Left ventricle myocardium superior (tissue), 1 donor: ENCODE measurements at places on chromosomes 4 and X. TPM values are rescaled to one million over a fixed set of nuclear protein-coding genes. Genes with fewer than 3 reads are reported as not detected.

DNA sequence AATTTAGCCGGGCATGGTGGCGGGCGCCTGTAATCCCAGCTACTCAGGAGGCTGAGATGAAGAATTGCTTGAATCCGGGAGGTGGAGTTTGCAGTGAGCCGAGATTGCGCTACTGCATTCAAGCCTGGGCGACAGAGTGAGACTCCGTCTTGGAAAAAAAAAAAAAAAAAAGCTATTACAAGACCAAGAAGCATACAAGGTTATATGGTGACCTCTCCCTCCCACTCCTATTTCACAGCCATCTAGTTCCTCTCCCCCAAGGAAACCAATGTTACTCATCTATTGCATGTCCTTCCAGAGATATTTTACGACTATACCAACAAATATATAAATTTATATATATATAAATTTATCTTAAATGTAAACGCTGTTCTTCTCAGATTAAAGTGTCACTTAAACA, 3.2 kb downstream of the SLC9A7 start:
- DNase-seq = no peak

DNA sequence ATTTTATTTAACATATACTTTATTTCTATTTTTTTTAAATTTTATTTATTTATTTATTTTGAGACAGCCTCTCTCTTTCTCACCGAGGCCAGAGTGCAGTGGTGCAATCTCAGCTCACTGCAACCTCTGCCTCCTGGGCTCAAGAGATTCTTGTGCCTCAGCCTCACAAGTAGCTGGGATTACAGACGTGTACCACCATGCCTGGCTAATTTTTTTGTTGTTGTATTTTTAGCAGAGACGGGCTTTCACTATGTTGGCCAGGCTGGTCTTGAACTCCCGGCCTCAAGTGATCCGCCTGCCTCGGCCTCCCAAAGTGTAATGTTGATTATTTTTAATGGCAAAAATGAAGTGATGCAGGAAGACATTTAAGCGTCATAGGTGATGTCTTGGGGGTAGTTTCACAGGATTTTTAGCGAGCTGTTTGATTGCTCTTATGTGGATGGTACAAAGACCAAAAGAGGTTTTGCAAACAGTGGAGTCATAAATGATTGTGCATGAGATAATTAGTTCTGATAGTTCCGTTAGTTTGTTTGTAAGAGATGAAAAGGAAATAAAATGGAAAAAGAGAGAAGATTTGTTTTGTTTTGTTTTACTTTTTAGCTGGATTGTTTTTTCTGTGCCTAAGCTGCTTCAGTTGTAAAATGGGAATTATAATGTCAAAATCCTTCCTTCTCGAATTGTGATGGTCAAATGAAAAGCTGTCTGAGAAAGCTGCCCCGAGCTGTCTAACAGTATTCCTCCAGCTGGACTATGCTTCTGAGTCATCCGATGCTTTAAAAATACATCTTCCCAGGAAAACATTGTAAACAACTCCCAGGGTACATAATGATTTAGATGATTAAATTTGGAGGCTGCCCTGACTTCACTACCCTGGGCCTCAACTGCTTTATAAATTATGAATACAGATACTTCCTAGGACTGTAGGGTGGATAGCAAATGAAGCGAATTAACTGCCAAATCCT, 14.7 kb downstream of the RHOH start:
- no peak for DNase-seq

DNA sequence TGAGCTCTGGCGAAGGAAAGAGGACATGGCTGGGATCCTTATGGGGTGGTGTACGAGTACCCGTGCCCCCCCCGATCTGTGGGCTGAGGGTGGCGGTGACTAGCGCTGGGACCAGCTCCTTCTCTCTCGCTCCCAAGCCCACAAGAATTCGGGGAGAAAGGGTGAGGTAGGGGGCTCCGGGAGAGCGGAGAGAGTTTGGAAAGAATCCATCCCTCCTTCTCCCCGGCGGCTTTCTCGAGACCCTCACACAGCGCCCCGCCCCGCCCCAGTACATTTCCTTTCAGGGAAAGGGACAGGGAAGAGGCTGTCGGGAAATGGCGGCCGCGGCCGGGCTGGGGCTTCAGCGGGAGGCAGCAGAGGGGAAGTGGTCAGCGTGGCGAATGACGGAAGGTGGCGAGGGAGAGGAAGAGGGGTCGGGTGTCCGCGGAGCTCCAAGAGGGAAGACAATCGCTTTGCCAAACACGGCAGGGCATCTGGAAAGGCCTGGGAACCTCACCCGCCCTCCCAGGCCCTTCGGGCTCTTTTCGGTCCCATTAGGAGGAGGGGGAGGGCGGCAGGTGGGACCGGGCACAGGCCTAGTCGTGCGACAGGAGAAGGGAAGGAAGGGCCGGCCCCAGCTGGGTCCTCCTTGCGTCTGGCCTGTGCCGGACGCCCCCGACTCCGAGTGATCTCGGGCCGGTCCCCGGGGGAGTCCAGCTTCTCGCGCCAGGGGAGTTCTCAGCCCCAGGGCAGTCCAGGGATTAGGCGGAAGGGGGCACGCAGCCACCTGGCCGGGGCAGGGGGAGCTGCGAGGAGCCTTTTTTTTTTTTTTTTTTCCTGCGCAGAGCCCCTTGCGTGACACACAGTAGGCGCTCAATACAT, 10.2 kb downstream of the HNRNPH2 start:
- DNase-seq = peak; percentile 83

DNA sequence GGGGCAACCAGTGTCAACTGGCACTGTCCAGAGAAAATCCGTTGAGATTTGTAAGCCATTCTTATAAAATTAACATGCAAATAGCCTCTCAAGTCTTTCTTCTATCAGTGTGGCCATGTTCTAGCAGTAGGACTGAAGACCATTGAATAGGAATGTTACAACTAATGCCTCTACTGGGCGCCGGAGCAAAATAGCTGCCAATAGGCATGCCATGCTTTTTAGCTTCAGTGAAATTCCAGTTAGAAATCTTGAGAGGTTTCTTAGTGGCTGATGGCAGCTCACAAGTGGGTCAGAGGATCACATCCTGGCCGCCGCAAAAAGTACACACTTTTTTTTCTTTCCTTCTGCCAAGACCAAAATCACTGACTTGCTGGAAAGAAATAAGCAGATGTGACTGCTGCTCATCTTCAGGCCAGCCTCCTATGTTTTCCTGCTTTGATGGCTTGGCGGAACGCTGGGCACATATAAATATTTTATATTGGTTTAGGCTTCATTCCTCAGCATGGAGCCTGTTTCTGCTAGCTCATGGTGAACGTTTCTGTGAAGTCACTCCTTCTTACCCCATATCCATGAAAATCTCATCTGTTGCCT, 293.1 kb downstream of the TENM3 start:
- no peak for DNase-seq

DNA sequence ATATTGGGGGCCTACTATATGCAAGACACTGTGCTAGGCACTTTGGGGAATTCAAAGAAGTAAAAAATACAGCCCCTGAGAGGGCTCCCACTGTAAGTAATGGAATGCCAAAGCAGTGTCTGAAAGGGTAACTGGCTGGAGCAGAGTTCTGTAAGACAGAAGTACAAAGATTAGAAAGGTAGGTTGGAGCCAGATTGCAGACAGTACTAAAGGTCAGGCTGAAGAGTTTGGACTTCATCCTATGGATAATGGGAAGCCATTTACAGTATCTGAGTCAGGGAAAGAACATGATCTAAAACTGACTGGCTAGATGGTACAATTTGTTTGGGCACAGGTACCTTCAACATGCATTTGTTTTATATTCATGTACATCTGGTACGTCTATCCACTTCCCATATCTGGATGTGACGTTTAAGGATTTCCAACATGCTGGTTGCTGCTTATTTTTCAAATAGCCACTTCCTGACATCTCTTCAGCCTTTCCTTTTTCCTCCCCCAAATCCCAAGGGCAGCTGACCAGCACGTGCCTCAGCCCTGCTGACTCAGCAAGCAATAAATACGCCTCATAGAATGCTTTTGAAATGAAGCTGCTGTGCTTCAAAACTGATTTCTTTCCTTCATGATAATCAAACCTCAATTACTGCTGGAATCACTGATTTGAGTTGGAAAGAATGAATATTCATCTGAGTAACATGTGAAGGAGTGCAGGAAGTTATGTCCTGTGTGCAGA, 9.5 kb downstream of the ENOX2 start:
- no peak for DNase-seq

GRCh38 chr4:1099684-1100335, 13.6 kb downstream of the RNF212 start:
- no peak for DNase-seq

DNA sequence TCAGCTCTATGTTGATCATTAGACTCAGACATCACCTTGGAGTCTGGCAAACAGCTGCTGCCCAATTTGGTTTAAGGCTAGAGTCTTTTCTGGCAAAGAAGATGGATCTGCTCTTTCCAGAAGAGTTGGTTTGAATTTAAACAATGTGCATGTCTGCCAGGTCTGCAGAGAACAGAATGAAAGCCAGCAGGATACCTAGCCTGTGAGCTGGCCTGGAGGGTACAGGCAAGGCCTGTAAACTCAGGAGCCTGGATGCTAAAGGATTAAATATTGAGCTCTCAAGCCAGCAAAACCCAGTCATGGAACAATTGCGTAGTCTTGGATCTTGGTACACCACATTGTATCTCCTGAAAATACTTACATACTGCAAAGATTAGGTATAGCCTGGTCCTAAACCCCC, 15.6 kb upstream of the PDLIM3 start:
- no peak for DNase-seq

GRCh38 chr4:164177753-164178152, 576.2 kb upstream of the SMIM31 start:
- DNase-seq = no peak

DNA sequence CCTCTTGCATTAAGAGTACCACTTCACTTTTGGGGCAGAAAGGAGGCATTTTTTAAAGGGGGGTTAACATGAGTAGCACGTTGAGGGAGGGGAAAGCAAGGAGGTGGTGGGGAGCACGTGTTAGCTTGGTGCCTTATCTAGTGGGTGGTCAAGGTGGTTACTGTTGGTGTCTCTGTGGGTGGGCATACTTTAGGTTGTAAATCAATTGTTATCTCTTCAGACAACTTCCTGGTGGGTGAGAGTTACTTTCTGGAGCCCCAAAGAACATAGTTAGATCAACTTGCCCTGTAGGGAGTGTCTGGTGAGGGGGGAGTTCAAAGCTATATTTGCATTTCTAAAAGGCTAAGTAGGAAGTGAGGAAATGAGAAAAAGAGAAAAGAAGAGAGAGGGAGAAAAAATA, 297.7 kb upstream of the CLNK start:
- DNase-seq = no peak

DNA sequence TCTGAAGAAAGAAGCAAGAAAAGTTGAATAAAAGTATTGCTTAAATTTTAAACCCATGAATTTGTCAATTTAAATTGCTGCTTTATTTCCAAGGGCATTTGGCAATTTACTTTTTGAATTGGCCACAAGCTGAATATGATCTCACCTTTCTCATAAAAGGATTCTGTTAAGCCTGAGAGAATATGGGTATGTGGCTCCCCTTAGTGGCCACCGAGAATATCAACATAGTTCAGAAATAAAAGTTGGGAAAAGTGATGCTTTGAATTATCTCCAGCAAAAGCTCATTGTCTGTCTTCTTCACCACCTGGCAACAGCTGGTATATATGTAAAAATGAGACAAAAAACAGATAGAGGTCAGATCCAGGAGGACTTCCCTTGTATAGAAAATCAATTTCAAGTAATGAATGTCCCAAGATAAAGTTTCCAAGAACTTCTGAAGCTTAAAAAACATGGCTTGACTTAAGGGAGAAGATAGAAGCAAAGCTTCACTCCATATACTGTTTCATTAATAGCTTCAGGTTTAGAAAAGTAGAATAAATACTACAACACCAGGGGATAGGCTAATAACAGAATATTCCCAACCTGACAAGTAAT, 290.7 kb upstream of the FAM241A start:
- DNase-seq = no peak

- no peak for DNase-seq
Measured at GRCh38 chr4:28562913-28563312, 1702.3 kb downstream of the STIM2 start.

GRCh38 chr4:111991797-111992196, 153.5 kb upstream of the FAM241A start:
- DNase-seq = no peak

DNA sequence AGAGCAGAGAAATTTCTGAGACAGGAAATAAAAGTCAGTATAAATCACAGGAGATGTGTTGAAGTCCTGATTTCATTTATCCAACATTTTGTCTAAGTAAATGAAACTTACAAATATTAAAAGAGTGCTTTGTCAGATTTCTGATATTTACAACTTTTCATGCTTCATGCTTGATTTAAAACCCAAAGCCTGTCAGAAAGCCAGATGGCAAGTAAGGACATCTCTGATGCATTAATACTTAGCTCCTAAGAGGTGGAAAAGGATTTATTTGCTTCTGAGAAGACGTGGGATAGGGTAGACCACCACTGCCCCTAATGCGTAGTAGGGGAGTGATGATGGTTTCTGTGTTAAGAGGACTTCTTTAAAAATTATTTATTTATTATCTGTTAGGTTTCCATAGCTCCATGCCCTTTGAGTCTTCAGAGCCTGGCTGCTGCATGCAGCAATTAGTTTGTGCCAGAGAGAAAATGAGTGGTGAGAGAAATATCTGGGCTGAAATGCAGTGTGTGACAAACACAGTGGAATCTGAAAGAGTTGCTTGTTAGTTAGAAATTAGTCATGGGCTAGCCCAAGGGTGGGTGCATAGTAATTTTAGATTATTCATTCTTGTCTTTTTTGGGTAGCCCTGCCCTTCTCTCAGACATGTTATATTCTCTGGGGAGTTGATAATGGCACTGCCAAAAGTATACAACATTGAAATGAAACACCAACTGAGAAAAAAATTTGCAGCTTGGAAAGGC, 333.8 kb downstream of the C4orf33 start:
- DNase-seq = no peak

GRCh38 chrX:38050806-38051205, 44.5 kb downstream of the SYTL5 start:
- no peak for DNase-seq

Gene RHOH
- 0.67 TPM for total RNA-seq

Gene ADH6
- total RNA-seq = not detected

Gene MAGEA3
- total RNA-seq = not detected

Gene XAGE1B
- not detected for total RNA-seq

Gene INTU
- total RNA-seq = 4.6 TPM

Gene VCX
- total RNA-seq = not detected

Gene FAM9C
- 1.2 TPM for total RNA-seq

Gene TXLNG
- 6.0 TPM for total RNA-seq

Gene AIFM1
- 134 TPM for total RNA-seq

Gene GAGE13
- not detected for total RNA-seq
